GM04504 (cell line): ENCODE measurements at places on chromosomes 5 and 9.

GRCh38 chr5:58183078-58183785 is 276.7 kb downstream of the PLK2 start:
- no peak for DNase-seq

- no peak for DNase-seq
Observed at GRCh38 chr9:131835151-131835910, 95.5 kb upstream of the RAPGEF1 start.

DNA sequence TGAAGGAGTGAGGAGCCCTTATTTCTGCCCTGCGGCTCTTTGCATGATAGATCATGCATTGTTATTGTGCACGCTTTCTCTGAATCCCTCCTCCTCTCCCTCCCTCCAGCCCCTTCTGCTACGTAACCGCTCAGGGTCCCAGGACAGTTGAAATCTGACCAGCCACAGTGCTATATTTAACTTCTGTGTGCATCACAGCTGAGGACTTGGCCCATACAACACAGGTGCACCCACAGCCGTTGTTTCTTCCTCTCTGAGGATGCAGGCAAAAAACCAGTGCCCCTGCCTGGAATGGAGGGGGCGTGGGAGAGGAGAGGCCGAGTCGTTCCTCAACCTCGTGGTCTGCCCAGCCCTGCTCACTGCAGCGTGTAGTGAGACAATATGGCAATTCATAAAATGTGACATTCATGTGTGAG is 335.6 kb upstream of the CLINT1 start:
- no peak for DNase-seq

- no peak for DNase-seq
Observed at GRCh38 chr5:59246882-59247281, 646.6 kb downstream of the PDE4D start.

DNA sequence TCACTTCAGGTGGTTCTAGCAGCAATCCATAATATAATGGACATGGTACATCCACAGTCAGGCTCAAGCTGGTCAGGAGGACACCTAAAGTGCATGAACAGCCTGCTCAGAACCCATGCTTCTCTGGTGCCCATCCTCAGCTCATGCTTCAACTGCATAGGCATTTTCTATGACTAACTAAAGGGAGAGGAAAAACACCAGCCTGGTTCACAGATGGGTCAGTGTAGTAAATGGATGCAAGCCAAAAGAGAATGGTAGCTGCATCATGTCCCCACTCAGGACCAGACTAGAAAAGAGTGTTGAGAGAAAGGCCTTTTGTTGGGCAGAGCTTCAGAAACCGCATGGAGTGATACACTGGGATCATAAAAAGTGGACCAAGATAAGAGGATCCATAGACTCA is 556.6 kb downstream of the TLE1 start:
- DNase-seq: no peak

GRCh38 chr5:174301848-174302625 is 256.5 kb downstream of the NSG2 start:
- DNase-seq: no peak

GRCh38 chr9:82606071-82606470 is 456.9 kb downstream of the RASEF start:
- DNase-seq: no peak

DNA sequence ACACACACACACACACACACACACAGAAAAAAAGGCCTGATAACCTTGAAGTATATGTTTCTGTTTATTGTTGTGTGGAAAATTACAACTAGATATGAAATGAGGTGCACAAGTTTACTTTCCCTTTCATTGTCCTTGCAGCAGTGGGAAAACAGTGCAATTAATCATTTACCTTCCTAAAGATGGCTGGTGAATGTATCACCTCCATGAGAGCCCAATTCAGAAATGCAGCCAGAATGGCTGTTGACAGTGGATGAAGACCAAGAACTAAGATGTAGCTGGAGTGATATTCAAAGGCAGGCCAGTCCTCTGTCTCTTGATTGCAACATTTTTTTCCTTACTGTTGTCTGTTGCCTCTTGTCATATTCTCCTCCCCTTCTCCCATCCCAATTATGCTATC is 49.6 kb upstream of the EIF4EBP3 start:
- no peak for DNase-seq

GRCh38 chr9:35906923-35907699 is 1.1 kb downstream of the HRCT1 start:
- no peak for DNase-seq

GRCh38 chr9:76662476-76663281 is 101.6 kb upstream of the PCA3 start:
- no peak for DNase-seq

DNA sequence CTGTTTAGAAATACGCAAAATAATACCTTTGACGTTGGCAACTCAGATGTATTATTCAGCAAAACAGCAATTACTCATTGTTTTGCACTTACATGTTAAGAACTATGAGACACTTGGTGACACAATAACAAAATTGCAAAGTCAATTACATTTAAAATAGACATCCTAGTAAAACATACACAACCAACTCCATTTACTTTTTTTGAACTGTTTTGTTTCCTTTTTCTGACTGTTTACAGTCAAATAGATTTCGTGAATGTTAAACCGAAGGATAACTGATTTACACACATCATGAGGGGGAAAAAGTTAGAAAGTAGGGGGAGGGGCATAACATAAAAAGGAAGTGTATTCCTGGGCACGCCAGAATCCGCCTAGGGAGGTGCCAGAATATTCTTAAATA is 220.1 kb downstream of the MEF2C start:
- DNase-seq: no peak

- no peak for DNase-seq
Observed at GRCh38 chr9:5042661-5043178, 57.6 kb downstream of the JAK2 start.

DNA sequence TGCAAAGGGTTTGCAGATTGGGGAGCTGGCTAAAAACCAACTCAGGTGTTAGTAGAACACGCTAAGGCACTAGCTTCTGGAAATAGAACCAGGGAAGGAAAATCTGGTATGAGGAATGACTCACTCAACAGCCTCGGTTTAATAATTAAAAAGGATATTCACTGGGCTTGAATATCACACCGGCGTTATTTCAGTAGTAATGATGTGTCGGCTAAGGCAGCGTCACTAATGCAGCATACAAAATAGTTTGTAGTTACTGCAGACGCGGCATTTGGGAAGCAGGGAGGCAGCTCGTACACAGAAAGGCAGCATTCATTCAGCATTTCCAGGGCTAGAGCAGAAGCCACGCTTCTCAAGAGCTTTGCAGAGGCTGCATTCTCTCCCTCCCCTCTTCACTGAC is 1.7 kb downstream of the ADRA1B start:
- no peak for DNase-seq

DNA sequence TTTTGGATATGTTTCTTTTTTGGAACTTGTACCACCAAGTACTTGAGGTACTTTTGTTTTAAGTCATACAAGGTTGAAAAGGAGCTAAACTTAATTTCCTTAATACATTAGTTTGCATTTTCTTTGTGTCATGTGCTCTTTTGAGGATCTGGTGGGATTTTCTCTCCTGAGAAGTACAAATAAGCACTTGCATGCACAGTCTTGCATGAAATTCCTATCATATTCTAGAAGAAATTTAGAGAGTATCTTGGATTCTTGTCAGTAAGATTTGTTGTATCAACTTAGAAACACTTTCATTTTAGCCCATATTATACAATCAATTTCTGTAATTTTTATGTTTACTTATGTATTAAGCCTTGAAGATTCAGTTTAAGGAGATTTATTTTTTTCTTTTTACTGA is 64.9 kb downstream of the CCNH start:
- no peak for DNase-seq

GRCh38 chr5:5483880-5484598 is 61.6 kb downstream of the ICE1 start:
- no peak for DNase-seq

- no peak for DNase-seq
Observed at GRCh38 chr5:59654691-59655090, 238.8 kb downstream of the PDE4D start.

DNA sequence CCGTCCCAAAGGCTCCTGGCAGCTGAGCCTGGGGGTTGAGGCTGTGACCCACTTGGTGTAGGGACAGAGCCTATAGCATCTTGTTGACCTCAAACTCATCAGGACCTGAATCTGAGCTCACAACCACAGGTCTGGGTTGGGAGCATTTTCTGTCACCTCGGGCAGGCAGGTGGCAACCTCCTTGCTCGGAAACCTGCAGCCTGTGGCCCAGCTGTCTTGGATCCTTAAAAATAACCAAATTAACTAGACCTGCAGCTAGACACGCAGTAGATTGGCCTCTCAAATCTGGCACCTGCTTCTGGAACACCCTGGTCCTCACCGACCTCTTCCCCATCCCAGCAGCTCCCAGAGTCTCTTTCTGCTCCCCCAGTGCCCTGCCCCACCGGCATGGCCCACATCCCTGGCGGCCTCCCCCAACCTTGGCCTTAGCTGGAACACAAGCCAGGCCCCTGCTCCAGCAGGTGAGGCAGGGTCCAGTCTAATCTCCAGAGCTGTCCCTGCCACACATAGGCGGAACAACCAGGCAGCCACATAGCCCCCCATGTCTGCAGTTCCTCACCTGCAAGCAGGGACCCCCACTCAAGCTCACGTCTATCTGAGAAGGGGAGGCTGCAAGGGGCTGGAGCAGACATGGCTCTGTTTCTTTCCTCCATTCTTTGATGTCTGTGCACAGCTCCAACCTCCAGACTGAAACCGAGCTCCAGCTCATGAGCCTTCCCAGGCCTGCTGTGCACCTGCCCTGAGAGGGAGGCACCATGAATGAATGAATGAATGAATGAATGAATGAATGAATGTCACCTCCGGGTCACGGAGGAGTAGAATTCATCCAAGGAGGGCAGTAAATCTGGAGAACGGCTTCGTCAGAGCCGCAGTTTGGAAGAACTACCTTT is 28.3 kb downstream of the PAEP start:
- no peak for DNase-seq

DNA sequence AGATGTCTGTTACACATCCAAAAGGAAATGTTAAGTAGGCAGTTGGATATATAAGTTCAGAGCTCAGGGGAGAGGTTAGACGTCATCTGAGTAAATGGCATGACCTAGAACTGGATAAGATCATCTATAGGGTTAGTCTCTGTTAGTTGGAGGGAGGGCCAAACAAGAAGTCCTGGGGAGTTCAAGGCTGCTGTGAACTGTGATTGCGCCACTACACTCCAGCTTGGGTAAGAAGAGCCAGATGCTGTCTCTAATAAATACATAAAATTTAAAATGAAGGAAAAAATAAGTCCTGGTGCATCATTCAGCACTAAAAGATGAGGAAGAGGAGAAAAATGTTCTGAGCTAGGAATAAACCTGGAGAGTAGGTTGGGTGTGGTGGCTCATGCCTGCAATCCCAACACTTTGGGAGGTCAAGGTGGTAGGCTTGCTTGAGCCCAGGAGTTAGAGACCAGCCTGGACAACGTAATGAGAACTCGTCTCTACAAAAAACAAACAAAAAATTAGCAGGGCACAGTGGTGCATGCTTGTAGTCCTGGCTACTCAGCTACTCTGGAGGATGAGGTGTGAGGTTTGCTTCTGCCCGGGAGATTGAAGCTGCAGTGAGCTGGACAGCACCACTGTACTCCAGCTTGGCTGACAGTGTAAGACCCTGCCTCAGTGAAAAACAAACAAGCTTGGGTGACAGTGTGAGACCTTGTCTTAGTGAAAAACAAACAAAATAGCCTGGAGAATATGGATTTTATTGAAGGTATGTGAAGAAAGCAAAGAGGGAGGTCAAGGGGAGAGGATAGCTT is 123.6 kb downstream of the ACTBL2 start:
- no peak for DNase-seq

GRCh38 chr5:133430095-133430494 is 182.2 kb downstream of the FSTL4 start:
- no peak for DNase-seq

GRCh38 chr5:72408603-72409002 is 88.4 kb downstream of the PTCD2 start:
- DNase-seq: no peak

DNA sequence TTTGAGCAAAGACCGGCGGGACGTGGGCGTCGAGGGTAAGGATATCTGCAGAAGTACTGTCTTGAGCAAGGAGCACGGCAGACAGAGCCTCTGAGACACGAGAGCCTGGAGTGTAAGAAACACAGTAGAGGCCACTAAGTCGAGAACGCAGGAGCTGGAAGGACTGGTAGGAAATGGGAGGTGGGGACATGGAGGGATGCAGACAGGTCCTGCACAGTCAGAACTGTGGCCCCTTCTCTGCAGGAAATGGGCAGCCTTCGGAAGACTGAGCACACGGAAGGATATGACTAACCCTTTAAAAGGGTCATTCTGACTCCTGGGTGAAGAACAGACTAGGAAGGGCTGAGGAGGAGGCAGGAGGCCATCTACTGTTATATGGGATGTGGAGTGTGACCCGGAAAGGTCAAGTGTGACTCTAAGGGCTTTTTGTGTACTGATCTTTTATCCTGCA is 1.4 kb upstream of the CAMSAP1 start:
- no peak for DNase-seq

DNA sequence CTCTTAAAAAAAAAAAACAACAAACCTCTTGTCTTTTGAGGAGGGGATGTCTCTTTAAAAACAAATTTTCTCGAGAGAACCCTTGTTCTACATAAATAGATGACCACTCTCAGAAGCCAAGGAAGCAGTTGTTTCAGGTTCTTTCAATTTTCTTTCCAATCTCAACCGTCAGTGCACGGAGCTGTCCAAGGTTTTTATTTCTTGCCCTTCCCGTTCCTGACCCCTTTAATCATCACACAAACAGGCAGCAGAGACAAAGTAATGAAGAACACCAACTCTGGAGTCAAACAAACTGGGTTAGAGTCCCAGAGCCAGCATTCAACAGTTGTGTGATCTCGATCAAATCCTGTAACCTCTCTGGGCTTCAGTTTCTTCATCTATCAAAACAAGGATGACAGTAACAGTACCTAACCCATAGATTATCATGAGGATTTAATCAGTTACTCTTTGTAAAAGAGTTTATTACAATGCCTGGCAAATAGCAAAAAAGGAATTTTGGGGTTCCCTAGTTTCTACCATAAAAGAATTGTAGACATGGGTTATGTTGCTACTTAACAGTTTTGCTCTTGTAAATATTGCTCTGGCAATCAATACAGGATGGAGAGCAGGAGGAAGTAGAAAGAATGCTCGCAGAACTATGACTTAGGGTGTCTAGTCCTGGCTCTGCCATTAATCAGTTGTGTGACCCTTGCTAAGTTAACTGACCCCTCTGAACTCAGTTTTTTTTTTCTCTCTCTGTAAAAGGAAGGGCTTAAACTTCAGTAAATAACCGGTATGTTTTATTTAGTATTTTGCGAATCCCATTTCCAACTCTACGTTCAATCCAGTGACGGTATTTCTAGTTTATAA is 1.0 kb upstream of the NIM1K start:
- no peak for DNase-seq

GRCh38 chr9:18689921-18690320 is 216.0 kb downstream of the ADAMTSL1 start:
- DNase-seq: no peak

GRCh38 chr9:75914002-75914401 is 23.5 kb downstream of the PCSK5 start:
- DNase-seq: no peak

DNA sequence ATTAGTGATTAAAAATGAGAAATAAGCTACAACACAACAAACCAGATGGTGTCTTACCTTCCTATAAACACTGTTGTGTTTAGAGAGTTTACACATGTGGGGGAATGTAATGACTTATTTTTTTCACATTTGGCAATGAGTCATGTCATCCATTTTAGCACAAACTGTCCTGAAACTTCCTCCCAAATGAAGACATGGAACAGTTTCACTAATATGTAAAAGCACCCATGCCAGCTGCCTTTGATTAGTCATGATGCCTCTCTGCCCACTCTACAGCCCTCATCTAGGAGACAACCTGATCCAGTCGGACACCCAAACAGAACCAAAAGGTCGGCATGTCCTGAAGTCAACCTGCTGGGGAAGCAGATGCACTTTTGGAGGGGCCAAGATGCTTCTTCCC is 98.2 kb downstream of the SEMA5A start:
- DNase-seq: no peak

- no peak for DNase-seq
Observed at GRCh38 chr5:45774528-45774927, 78.3 kb upstream of the HCN1 start.
